ENCODE measurements at places on chromosomes 4 and X.

DNA sequence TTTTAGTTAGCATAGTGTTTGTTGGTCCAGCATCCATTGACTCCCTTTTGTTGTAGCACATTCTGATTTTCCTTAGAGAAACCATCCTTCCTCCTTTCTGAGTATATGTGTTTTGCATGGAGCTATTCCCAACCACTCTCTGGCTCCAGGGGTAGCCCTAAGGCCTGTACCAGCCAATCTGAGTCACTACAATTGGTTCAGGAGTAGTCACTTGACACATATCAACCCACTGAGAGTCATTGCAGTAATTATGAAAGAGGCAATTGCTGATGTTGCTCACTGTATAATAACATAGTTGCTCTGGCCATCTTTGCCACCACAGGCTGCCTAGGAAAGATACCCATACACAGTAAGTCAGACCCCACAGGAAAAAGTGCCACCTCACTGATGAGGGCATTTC, 71.2 kb upstream of the GRID2 start:
- H3K27me3 ChIP-seq, result no peaks in the 10 kb centered on the region
- DNase-seq, result no peak
- H3K36me3 ChIP-seq, result no peaks in the 10 kb centered on the region
- no peaks in the 10 kb centered on the region for H3K4me1 ChIP-seq
- no peak overlapping the region for H3K4me3 ChIP-seq
- no peak overlapping the region for H3K27ac ChIP-seq

- H3K4me3 ChIP-seq, result no peak overlapping the region
These were observed 58.5 kb downstream of the SLC2A9 start for GRCh38 chr4:9962611-9963314.

DNA sequence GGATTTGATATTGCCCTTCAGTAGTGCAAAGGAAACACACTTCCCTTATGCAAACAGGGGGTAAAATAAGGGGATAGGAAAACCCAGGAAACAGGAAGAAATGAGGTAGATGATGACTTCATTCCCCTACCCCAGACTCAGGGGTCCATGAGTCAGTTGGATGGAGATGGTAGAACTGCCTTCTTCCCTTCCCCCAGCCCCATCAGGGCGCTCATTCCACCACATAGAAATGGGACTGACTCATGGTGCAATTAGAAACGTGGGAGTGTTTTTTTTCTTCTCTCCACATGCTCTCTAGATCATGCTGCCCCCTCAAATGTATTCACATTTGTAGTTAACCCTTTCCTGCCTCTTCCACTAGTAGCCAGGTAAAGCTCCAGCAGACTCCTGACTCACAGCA, 23.1 kb upstream of the ARMCX2 start:
- H3K4me3 ChIP-seq, result no peak overlapping the region
- H3K27me3 ChIP-seq, result peaks cover 11% of the 10 kb centered on the region
- H3K4me1 ChIP-seq, result no peaks in the 10 kb centered on the region
- no peak overlapping the region for H3K27ac ChIP-seq
- no peak for DNase-seq
- no peaks in the 10 kb centered on the region for H3K36me3 ChIP-seq

GRCh38 chrX:23334521-23334847, 165 bp upstream of the PTCHD1 start:
- peak overlapping the region; percentile 37 for H3K4me3 ChIP-seq
- H3K4me1 ChIP-seq, result no peaks in the 10 kb centered on the region
- DNase-seq, result no peak

GRCh38 chrX:15574017-15574416, 26.7 kb downstream of the ACE2 start:
- no peaks in the 10 kb centered on the region for H3K4me1 ChIP-seq
- DNase-seq, result no peak
- H3K36me3 ChIP-seq, result no peaks in the 10 kb centered on the region
- H3K4me3 ChIP-seq, result no peak overlapping the region
